Naive thymus-derived CD4-positive, alpha-beta T cell (primary cell): ENCODE measurements at places on chromosomes 11 and 22. TPM values are rescaled to one million over a fixed set of nuclear protein-coding genes. Genes with fewer than 3 reads are reported as not detected.

GANAB gene
- total RNA-seq: 309 TPM

DKK3 gene
- not detected for total RNA-seq

OR51B2 gene
- total RNA-seq: not detected

ZNF408 gene
- total RNA-seq: 20.0 TPM

FBLN1 gene
- not detected for total RNA-seq

APOBEC3C gene
- total RNA-seq: 20.5 TPM

PLEKHB1 gene
- total RNA-seq: 67.7 TPM

CNIH2 gene
- total RNA-seq: 1.3 and 1.7 TPM in 2 replicates

SCGB2A2 gene
- total RNA-seq: not detected

ROBO4 gene
- total RNA-seq: not detected

PLAAT4 gene
- 162 and 170 TPM in 2 replicates for total RNA-seq

RIN1 gene
- 22.9 TPM for total RNA-seq

KRTAP5-1 gene
- not detected for total RNA-seq

JHY gene
- total RNA-seq: 5.0 TPM

HTR3A gene
- total RNA-seq: not detected in 2 replicates

MPPED2 gene
- total RNA-seq: not detected
